Stimulated activated CD8-positive, alpha-beta memory T cell treated with anti-CD3 and anti-CD28 coated beads, Interleukin-4, amount 100 ng/mL, for 1 hour (primary cell): ENCODE measurements at places on chromosomes 2 and 18.

DNA sequence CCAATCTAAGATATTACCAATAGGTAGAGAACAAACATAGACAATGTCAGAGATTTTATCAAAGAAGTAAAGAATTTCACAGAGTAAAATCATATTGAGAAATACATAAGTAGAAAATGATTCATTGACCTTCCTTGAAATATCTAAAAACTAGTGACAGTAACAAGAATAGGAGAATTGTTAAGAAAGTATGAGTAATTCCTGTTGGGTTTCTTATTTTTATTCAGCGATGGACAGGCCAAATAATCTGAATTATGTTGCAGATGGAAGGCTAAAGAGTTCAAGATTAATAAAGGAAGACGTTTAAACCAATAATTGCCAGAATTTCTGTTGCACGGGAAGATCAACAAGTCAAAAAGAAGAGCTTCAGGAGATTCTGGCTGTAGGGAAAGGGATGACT is 163.4 kb upstream of the RASGRP3 start:
- no peak for DNase-seq

GRCh38 chr18:34840256-34840826 is 130.2 kb downstream of the DTNA start:
- DNase-seq = no peak

DNA sequence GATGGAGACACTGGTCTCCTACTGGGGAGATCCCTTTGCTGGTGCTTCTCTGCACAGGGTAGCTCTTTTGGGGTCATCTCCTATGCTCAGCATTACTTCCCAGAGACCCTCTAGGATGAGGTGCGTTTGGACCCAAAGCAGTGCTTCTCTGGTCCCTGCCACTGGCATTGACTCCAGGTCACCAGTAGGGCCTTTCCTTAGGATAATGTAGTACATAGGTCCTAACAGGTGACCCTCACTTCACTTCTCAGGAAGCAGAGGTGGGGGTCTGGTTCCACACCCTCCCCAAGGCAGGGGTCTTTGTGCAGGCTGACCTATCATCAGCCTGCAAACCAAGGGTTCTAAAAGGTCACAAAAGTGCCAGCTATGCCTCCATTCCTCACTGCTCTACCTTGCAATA is 145.8 kb upstream of the HS6ST1 start:
- no peak for DNase-seq

DNA sequence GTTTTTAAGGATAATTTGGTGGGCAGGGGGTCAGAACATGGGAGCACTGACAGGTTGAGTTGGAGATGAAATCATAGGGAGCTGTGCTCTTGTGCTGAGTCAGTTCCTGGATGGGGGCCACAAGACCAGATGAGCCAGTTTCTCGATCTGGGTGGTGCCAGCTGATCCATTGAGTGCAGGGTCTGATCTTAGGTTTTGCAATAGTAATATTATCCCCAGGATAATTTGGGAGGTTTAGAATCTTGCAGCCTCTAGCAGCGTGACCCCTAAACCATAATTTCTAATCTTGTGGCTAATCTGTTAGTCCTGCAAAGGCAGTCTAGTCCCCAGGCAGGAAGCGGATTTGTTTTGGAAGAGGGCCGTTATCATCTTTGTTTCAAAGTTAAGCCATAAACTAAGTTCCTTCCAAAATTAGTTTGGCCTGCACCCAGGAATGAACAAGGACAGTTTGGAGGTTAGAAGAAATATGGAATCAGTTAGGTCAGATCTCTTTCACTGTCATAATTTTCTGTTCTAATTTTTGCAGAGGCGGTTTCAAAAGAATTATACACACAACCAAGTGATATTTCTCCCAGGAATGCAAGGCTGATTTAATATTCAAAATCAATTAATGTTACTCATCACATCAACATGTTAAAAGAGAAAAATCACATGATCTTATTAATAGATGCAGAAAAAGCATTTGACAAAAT is 23.0 kb downstream of the DBI start:
- DNase-seq = no peak
